ENCODE measurements at places on chromosomes 7 and 10.

- peak; percentile 92 for DNase-seq
Observed at GRCh38 chr10:79084012-79084971, 15.5 kb downstream of the ZMIZ1 start.

DNA sequence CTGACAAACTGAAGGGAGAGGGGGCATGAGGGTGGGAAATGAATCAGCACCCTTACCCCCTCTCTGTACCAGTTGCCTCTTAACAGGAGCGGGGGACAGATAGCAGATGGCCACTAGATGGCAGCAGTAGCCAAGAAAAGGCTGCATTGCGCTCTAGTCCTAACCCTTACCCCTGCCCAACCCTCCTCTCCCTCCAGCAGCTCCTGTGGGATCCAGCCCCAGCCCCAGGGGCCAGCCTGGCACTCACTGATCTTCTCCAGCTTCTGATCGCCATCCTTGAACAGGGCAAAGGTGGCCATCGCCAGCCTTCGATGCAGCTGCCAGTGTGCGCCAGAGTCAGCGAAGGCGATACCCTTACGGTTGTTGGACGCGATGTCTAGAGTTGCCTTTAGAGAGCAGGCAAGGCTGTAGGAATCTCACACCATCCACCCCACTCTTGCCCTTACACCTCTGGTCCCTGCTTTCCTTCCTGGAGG, 2.2 kb downstream of the CYP17A1 start:
- DNase-seq: peak; percentile 74

DNA sequence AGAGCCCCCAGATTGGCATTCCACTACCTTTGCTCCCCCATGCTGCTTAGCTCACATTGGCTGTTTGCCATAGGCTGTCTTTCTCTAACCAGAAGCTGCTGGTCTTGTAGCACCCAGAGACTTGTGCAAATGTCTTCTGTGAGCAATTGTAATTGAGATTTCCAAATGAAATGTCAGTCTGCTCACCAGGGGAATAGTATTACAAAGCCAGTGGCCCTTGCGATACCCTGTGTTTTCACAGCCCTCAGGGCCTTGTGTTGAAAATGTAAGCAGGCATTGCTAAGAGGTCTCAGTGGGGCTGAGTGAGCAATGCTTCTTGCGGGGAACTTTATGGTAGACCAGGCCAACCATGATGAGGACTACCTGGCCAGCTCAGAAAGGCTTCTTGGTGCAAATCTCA, 746.5 kb downstream of the LRMDA start:
- peak; percentile 28 for DNase-seq

- DNase-seq: no peak
Observed at GRCh38 chr7:99030457-99030856, 113.5 kb downstream of the SMURF1 start.

DNA sequence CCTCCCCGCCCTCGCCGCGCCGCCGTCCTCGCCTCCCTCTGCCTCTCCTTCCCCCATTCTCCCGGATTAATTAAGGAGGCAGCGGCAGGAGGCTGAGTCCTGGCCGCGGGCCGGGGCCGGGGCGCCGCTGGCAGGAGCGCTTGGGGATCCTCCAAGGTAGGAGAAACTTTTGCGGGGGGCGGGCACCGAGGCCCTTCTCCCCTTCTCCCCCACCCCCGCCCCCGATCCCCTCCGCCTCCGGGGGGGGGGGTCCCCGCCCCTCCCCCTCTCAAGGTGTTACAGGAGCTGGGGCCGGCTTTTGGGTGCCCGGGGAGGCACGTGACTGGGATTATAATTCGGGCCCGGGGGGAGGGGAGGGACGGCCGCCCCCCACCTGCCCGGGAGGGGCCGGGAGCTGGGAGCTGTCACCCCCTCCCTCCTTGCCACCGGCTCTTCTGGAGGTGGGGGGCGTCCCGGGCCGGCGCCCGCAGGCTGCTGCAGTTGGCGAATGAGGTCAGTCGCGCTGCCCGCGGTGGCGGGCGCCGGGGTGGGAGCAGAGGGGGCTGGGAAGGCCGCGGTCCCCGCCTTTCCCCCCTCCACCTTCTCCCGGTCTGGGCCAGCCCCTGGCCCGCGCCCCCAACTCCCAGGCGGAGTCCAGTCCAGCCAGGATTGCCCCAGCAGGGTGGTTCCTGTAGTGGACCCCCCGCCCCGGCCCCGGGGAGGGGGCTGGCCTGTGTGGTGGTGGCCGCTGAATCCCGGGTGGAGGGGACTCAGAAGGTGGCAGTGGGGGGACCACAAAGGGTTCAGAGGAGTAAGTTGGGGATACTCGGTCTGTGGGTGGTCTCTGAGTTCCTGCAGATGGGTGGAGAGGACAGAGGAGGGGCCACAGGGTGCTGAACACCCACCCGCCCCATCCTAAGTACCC, 567 bp downstream of the GTF2IRD1 start:
- no peak for DNase-seq

DNA sequence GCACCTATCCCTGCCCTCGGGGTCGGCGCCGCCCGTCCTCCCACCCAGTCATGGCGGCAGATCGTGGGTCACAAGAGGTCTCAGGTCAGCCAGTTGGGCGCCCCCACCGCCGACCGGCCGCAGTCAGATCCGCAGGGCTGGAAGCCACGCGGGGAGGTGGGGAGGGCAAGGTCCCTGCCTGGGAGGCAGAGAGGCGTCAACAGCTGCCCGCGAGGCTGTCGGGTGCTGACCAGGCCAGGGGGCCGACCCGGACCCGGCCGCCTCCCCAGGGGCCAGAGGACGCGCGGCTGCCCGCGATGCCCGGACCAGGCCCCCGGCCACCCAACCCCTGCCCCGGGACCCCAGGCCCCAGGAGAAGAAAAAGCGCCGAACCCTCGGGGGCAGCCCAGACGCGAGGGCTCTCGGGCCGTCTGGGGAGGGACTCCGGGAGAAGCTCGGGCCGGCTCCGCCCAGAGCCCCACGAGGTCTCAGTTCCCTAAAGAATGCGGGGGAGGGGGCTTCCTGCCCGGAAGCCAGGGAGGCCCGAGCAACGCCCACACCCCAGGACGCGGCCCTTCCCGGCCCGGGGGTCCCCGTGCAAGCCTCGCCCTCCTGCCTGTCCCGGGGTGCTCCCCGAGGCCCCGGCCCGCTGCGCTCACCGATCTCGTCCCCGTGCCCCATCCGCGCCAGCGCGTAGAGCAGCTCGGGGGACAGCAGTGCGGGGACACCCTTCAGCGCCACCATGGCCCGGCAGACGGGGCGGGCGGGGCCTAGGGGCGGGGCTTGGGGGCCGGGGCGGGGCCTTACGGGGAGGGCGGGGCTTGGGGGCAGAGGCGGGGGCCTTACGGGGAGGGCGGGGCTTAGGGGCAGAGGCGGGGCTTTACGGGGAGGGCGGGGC, at the start of gene FUOM:
FUOM (minus strand) TSS at position 735 of the 877 bp plus-strand sequence; CDS start at position 723, 12 bp downstream.
- DNase-seq: peak; percentile 68

GRCh38 chr10:57993302-57993701, 274.4 kb downstream of the IPMK start:
- no peak for DNase-seq

DNA sequence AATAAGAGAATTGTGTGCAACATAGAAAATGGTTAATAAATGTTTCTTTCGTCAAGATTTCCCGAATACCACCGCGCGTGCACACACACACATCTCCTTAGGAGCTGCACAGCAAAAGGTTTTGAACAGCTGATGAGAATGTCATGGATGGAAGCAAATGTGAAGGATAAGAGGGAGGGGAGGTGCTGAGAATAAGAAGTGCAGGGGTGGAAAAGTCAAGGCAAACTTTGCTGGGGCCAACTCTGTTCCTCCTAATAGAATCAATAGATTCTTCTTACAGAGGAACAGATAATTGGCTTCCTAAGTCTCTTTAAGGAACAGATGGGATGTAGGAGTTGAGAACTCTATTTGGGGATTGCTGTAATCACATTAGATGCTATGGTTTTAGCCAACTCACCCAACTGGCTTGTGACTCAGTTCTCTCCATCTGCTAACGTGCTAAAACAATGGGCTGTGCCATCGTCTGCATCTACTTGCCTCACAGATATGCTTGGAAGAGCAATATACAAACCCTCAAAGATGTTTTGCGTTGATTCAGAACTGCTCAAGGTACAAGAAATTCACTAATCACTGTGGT, 408.2 kb upstream of the CELF2 start:
- no peak for DNase-seq

DNA sequence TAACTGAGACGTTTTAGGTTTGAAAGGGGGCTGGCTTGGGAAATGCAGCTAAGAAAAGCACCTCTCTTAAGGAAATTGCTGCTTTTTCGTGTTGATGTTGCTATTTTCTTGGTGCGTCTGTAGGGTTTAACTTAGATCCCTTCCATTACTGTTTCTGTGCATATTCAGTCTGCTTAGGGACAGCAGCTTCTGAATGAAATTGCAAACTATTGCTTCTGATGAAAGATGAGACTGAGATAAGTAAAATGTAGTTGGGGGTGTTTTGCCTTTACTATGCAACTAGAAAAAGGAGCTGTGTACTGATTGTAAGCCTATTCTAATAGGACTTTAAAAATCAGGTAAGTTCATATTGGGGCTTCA, 772 bp downstream of the HDAC9 start:
- no peak for DNase-seq

GRCh38 chr10:93707623-93708022, 5.2 kb upstream of the FRA10AC1 start:
- no peak for DNase-seq

DNA sequence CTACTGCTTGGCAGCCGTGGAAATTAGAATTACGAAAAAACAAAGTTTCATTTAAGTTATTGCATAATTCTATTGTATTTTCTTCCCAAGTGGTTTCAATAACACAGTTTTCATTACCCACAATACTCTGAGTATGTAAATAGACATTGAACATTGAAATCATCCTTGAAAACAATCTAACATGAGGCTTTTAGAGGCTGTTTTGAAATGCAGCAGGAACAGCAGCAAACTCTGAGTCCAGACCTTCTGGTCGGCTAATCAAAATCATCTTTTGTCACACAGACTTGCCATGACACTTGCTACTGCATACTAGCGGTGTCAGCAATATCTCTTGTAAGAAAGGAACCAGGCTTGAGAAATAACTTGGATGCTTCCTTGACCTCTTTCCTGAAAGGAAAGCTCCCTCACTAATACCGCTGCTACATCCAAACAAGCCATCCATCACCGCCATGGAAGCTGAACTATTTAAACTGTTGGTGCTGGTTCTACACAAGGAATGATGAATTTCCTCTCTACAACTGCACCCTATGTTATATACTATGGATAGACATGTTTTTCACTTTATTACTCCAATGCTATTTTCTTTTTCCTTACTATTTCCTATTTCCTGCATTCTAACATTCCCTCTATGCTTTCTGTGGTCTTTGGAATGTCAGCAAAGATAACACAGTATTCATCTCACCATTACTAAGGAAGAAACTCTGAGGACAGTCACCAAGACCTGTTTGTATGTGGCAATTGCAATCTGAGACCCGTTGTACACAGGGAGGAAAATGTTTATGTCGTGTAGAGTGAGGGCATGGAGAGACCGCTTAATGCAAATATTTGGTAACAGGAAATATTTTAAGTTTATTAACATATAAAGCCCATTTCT, 130.8 kb downstream of the ITGA8 start:
- peak; percentile 75 for DNase-seq

GRCh38 chr7:54722502-54722901, 36.5 kb downstream of the SEC61G start:
- DNase-seq: no peak

- DNase-seq: no peak
Observed at GRCh38 chr7:49644396-49645166, 128.9 kb upstream of the VWC2 start.

DNA sequence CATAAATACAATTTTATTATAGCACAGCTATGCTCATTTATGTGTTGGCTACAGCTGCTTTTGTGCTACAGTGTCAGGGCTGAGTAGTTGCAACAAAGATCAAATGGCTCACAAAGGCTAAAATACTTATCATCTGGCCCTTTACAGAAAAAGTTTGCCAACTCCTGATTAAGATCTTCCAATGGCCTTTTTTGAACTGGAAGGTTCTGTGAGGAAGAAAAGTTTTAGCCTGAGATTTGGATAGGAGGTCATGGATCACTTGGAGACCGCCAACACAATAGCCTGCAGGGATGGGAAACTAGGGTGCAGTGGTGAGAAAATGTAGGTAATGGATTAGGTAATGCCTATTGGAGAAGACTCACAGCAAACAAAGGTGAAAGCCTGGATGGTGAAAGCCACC, 169.8 kb downstream of the NOC3L start:
- peak; percentile 4 for DNase-seq

- DNase-seq: no peak
Observed at GRCh38 chr7:411677-412312, 107.9 kb downstream of the PDGFA start.

DNA sequence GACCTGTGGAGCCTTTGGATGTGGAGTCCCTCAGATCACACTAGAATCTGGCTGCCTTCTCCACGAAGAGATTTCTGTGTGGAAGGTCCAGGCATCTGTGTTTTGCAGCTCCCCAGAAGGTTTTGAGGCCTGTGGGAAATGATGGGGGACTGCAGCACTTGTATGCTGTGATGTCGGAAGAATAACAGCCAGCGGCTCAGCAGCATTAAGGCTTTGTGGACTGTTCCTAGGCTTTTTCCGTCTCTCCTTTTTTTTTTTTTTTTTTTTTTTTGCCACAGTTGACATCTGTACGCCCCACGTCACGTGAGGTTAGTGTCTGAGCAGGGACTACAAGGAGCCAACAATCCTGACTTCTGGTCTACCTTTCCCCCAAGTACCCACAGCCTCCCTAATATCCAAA, 181.3 kb downstream of the PFKFB3 start:
- DNase-seq: no peak

DNA sequence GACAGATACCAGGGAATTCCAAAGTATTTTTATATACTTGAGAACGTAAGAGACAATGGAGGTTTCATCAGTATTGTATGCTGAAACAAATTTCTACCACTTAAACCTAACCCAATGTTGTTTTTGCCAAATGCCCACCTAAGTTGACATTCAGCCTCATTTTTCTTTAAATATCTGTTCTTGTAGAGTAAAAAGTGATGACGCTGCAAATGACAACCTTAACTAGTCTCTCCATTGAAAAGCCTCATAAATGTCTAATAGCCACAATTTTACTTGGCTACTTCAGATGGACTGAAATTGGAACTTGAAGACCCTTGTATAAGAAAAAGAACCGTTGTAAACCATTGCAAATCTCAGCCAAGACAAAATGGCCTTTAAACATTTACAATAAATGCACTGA, 176.9 kb downstream of the CRPPA start:
- no peak for DNase-seq
